ENCODE measurements at places on chromosomes 7 and 10. TPM values are rescaled to one million over a fixed set of nuclear protein-coding genes. Genes with fewer than 3 reads are reported as not detected.

The TSPAN14 gene
- polyA plus RNA-seq = 12.0 TPM

The NUTM2E gene
- polyA plus RNA-seq = 1.2 TPM

The CSTF2T gene
- 5.4 TPM for polyA plus RNA-seq

GRCh38 chr10:50400694-50401093, 149.4 kb upstream of the ASAH2 start:
- DNase-seq = no peak

The COBL gene
- polyA plus RNA-seq = 27.3 TPM

DNA sequence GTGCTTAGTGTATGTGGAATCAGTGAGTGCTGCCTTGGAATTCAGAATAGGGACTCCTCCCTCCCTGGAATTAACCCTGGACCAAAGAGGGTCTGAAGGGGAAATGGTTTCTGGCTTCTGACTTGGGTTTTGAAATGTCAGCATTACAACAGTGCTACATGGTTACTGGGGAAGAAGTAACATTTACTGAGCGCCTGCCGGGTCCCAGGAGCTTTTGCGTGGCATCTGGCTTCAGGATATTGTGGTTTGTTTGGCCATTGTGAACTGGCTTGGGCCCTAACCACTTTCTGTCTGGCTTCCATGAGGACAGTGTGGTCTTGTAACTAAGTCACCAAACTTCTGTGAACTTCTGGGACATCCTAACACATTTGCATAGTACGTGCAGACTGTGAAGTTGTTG, 21.3 kb downstream of the TSPAN15 start:
- DNase-seq = no peak

The HABP2 gene
- not detected for polyA plus RNA-seq

GRCh38 chr7:116527521-116527920, 2.7 kb downstream of the CAV1 start:
- no peak for DNase-seq

DNA sequence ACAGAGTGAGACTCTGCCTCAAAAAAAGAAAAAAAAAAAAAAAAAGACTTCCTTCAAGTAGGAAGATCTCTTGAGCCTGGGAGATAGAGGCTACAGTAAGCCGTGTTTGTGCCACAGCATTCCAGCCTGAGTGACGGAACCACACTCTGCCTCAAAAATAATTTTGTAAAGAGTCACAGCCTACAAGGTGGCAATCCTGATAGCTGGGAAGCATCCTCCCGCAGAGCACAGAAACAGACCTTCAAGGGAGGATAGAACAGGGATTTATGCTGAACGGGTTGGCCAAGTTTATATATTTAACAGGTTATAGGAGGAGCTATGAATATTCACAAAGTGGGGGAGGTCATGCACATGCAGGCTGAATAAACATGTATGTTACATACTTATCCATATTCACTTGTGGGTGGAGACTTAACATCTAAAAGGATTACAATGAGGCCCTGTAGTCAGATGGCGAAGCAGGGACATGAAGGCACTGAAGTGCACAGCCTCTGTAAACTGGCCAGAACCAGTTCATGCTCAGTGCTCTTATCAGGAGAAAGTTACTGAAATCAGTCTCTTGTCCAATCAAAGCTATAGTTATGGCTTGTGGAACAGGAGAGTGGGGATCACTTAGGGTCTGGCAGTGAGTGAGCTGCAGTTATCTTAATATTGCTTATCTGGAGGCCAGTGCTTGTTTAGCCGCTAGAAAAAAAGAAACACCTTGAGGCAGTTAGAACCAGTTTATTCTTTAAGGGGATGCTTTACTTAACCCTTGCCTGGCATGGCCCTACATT, 6.8 kb downstream of the LMBR1 start:
- DNase-seq = no peak

The KLF14 gene
- 0.03 TPM for polyA plus RNA-seq

The GPR37 gene
- 0.69 TPM for polyA plus RNA-seq

- no peak for DNase-seq
Observed at GRCh38 chr7:158166386-158167340, 421.0 kb downstream of the PTPRN2 start.

Data from sigmoid colon (tissue), 7 donors.